ENCODE measurements at places on chromosomes 11 and 22.

GRCh38 chr22:36864454-36865215, 3.8 kb downstream of the NCF4 start:
- no peak for DNase-seq

- no peak for DNase-seq
Observed at GRCh38 chr11:70608568-70609470, 210.5 kb downstream of the CTTN start.

DNA sequence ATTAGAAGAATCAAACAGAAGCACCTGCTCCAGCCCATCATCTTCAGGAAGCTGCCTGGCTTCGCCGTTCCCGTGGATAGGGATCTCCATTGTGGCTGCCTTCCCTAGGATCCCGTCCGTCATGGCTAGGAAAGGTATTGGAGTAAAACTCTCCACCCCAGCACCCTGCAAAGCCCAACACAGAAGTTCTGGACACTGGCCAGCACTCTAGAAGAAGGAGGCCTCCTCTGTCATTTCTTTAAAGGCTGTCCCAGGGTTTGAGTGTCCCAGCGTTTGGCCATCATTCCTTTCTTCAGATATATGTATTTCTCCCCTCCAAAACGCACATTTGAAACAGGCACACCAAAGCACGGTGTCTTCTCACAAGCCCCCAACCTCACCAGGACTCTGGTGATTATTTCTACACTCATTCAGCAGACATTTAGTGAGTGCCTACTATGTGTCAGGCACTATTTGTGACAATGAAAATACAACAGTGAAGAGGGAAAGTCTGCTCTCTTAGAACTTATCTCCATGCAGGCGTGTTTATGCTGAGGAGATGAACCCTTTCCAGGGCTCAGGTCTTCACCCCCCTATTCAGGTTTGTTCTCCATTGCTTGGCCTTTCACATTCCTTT, 724 bp downstream of the ARFIP2 start:
- no peak for DNase-seq

DNA sequence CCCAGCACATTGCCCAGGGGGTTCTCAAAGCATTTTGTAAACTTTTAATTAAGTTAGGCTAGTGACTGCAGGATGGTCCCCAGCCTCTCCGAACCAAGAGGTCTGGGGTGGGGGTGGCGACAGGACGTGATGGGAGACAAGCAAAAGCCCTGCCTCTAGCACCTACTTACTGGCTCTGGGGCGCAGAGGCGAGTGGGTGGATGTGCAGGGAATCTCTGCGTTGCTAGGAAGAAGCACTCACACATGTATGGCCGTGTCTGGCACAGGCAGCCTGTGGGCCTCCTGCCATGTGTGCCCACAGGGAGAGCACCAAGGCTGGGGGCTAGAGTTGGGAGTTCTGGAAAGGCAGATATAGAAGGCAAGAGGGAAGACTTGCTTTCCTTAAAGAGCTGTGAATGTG, 6.3 kb downstream of the OPCML start:
- no peak for DNase-seq

DNA sequence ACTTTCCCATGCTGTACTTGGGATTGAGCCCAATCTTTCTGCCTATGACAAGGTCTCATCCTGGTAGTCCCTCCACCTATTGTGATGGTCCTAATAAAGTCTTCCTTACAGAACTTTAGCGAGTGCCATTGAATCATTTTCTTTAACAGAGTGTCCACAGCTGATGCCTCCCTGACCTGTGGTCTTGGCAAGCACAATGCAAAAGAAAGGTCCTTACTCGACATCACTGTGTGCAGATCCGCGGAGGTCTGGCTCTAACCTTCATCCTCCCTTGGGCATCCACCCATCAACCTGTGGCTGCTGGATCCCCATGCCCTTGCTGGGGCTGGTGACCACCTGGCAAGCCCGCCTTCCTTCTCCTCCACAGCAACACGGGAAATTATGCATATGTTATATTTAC, 1203.9 kb downstream of the TBC1D22A start:
- DNase-seq = no peak

DNA sequence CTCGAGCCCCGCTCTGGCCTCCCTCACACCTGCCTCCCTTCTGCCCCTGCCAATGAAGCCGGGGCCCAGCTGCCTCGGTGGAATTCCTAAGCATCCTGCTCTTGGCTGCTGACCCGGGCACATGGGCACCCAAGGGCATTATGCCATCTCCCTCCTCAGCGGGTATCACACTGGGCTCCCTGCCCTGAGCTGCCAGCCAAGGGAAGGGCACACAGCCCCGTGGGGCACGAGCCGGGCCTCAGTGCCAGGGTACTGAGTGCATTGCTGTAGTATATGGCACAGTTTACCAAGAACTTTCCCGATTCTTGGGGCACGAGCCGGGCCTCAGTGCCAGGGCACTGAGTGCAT, 43.8 kb upstream of the JAM3 start:
- DNase-seq = peak; percentile 60

DNA sequence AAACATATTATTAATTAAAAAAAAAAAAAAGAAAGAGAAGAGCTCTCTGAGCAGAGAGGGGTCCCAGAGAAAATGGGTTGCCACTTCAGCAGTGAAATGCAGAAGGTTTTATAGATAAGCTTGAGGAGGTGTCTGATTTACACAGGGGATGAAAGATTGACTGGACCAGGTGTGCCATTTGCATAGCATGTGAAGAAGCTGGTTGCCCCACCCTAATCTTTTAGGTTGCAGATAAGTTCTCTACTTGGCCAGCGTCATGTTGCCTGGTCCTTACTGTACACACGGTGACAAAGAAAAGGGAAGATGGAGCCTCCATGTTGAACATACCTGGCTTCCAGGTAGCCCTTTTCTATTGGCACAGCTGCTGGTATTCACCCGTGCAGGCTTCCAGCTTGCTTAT, 41.4 kb downstream of the MS4A2 start:
- no peak for DNase-seq

DNA sequence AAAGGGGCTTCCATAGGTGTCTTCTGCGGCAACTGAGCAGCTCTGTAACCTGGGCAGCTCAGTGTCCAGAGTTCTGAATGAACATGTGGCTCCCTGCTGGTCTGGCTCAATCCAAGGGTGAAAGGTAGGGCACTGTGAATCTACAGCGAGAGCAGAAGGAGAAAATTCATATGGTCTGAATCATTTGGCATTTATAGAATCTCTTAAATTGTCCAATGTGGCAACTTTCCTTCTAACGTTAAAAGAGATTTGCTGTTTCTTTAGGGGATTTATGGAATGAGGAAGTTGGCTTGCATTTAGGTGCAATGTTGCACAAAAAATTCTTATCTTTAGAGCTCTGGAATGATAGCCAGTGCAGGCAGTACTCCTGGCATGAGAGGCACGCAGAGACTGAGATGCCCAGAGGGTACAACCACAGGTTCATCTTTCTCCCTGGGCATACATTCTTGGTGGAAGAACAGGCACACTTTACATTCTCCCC, 17.0 kb downstream of the ATXN10 start:
- DNase-seq = no peak

- no peak for DNase-seq
Observed at GRCh38 chr11:27501100-27501499, 5.5 kb downstream of the LIN7C start.

- DNase-seq = no peak
Observed at GRCh38 chr11:34354782-34355181, 3.0 kb downstream of the ABTB2 start.

DNA sequence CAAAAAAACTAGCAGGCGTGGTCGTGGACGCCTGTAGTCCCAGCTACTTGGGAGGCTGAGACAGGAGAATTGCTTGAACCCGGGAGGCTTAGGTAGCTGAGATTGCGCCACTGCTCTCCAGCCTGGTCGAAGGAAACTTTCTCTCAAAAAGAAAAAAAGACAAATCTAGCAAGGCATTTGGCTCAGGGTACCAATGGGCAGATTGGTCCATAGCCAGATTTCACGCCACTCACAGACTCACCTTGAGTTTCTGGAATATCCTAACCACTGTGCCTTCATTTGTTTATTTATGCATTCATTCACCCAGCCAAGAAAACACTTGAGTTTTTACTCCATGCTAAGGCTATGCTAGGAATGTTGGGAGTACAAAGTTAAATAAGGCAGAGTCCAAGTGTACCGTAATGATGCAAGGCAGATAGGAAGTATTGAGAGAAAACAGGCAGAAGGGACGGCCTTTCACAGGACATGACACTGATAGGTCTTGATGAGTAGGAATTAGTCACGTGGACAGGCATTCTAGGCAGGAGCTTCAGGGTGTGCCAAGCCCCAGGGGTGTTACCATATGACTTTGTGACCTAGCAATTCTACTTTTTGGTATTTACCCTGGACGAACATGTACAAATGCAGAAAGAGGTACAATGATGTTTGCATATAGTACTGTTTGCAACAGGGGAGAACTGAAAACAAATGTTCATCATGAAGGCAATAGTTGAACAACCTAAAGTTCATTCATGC, 3.0 kb upstream of the PACSIN3 start:
- no peak for DNase-seq

DNA sequence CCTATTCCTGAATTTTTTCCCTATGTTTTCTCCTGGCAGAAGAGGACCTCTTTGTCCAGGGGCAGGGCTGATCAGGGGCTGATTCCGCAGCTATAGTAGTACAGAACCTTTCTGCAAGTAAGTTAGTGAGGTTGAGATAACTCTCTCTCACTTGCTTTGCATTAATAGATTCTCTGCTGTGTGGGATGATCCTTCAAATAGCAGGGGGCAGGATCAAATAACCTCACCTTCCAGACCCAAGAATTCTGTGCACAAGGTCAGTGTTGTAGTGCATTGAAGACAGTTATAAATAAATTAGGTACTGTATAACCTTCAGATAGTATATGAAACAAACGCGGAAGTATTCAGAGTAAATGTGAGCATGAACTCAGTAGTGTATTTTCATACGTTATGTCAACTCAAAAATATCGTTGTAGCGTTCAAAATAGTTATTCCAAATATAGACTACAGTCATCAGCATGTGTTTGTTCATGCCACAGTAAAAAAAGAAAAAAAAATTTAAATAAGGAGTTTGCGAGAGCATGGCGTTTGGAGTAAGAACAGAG, 278 bp downstream of the MMP26 start:
- no peak for DNase-seq

GRCh38 chr11:9178716-9179115, 86.4 kb downstream of the DENND5A start:
- no peak for DNase-seq

GRCh38 chr11:20522536-20522935, 76.9 kb upstream of the SLC6A5 start:
- DNase-seq = no peak
